NCI-H1694 (cell line): ENCODE measurements at places on chromosomes 5 and 9.

- peak; percentile 45 for DNase-seq
Observed at GRCh38 chr5:94693043-94693822, 74.8 kb downstream of the SLF1 start.

DNA sequence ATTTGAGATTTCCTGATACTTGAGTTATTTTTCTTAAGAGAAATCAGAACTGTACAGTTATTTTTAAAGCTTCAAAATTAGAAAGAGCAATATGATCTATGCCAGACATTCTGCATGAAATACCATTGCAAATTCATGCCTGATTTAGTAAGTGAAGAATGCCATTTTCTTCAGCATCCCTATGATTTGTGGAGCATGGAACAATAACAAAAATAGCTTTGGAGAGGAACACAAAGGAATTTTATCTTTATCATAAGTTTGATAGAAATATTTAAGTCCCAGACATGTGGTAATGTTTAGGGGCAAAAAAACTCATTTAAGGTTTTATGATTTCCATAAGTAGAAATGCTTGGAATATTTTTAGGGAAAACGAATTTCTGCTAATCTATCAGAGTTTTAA lies 1863.4 kb downstream of the EFNA5 start:
- DNase-seq: no peak

DNA sequence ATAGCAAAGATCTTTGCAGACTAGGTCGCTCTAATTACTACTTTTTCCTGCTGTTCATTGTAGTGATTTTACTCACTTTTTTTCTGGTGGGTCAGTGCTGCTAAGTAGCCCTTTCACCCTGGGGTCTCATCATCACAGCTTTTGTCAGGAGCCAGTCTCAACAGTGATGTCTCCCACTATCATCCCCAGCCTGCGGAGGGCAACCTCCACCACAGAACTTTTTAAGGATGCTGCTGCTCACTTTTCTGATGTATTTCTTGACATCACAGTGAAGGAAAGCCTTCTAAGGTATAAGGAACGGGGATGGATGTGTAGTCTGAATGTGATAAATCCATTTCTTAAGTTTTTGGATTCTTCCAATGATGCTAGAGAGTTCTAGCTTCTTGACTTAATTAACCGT lies 242.5 kb upstream of the RIOK2 start:
- no peak for DNase-seq

GRCh38 chr9:109107402-109108240 lies 12.1 kb downstream of the TMEM245 start:
- DNase-seq: no peak

DNA sequence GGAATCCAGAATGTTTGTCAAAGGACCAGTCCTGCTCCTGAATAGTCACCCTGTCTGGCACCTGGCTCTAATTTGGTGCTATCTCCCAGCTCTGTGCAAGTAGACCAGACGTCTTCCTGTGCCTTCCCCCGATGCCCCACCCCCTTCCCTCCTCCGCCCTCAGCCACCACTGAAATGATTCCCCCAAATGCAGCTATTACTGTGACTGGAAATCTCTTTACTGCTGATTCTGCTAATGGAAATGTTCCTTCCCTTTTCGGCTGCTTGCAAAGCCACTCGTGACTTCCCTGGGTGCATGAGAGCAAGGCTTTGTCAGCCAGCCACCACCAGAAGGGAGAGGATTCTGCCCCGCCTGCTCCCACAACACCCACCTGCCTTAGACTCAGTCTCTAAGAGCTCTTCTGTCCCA lies 11.4 kb downstream of the ASTN2 start:
- DNase-seq: no peak

- no peak for DNase-seq
Observed at GRCh38 chr5:169893010-169893409, 87.3 kb downstream of the INSYN2B start.

DNA sequence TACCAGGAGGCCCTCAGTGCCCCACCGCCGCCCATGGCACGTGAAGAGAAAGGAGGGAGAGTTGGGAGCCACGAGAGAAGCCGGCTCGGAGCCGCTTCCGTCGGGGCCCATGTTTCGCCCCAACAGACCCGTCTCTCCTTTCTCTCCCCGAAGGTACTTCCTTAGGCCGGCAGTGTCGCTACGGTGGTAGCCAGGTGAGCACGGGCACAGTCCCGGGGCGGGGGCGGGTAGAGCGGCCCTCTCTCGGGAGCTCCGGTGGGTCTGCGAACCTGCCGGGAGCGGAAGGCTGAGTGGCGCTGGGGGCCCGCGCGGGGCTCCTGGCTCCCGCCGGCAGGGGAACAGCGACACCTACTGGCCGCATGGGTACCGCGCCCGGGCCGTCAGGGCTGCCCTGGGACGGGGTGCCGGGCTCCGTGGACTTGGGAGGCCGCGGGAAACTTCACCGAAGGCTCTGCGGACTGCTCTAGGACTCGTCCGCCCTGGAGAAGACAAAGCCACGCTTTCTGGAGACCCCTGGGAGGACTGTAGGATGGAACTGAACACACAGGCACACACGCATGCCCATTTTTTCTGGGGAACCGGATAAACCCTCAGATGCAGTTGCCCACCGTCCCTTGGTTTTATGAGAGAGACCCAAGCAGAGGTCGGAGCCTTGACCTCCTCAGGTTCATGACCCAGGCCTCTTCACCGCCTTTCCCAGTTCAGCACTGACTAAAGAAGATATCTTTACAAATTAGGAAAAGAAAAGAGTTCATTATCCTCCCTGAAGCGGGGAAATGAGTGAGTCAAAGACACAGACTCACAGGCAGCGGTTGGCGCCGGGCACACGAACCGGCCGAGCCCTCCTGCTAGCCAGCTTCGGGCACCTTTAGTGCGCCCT lies 202.5 kb downstream of the MEF2C start:
- DNase-seq: no peak

- DNase-seq: no peak
Observed at GRCh38 chr5:56262279-56262678, 29.1 kb upstream of the ANKRD55 start.

DNA sequence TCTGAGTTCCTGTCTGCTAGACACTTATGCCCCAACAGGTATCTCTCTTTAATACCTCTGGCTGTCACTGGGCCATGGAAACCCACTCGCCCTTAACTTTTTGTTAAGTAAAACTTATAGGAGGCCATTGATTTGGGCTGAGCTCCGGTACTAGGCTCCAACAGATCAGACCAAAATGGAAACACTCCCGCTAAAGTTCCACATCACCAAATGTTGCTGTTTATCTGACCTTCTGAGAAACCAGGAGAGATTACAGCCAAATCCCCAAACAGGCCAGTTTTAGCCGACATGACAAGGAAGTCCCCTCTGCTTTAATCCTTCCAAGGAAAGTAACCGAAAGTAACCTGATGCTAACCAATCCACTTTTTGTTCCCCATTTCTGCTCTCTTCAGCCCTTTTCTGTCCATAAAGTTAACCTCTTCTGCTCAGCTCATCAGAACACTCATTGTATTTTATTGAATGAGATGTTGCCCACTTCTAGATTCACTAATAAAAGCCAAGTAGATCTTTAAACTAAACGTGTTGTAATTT lies 115.2 kb upstream of the LHFPL2 start:
- no peak for DNase-seq

- no peak for DNase-seq
Observed at GRCh38 chr9:121055642-121056143, 5.6 kb upstream of the C5 start.

DNA sequence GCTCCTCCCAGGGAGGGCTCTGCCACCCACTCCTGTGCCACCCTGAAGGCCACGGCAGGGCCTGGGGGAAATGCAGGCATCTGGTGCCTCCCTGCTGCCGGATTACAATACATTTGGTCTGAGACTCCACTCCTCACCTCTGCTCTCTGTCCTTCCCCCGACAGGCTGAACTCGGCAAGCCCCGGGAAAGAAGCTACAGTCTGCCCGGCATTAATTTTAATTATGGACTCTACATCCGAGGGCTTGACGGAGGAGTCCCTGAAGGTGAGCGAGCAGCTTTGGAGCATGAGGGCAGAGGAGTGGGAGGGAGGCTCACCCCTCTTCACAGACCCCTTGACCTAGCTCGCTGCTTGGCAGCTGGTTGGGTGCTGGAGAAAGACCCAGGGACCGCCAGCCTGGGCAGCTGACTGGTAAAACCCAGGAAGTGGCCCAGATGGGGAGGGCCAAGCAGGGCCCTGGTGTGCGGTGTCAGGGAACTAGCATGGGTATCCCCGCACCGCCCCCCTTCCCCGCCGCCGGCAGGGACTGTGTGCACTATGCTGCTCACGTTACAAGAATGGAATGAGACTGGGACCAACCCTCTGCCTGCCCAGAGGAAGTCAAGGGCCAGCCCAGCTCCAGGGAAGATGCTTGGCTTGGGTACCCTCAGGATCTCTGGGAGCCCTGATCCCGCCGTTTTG lies 83.7 kb upstream of the BARHL1 start:
- DNase-seq: no peak

GRCh38 chr5:100313657-100314056 lies 221.5 kb upstream of the FAM174A start:
- no peak for DNase-seq

DNA sequence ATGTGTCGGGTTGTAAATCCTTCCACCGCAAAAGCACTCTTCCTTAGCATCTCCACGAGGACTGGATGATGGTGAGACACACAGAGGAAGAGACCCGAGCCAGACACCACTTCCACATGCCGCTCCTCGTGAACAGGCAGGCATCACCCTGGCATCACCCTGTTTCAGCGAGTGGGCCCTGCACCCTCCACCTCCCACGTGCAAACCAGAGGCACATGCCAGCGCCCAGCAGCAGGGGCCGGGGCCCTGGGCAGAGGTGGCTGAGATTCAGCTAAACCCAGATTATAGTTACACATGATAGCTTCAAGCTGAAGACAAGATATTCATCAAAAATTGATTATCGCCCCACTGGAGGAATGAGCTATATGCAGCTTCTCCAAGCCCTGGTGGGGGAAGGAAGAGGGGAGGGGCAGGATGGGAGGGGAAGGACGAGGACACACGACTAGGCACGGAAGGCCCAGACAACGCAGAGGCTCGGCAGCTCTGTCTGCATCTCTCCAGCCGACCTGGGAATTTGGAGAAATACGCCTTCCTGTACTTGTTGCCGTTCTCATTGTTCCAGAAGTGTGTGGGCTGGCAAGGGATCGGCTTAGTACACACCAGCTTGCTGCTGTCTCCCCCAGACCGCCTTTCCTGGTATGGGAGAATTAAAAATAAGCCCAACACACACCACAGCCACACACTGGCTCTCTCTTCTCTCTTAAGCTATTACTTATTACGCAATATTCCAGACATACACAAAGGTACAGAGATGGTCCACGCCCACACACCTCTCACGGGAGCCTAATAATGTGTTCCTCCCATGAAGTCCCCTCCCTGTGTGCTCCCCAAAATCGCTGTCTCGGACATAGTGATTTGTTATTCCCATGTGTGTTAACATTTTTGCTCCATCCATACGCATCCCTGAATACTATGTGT lies 50.4 kb upstream of the ZNF354A start:
- DNase-seq: no peak

GRCh38 chr9:115593587-115594091 lies 475.7 kb upstream of the TNC start:
- peak; percentile 53 for DNase-seq

GRCh38 chr5:59850766-59851165 lies 42.8 kb downstream of the PDE4D start:
- no peak for DNase-seq

GRCh38 chr5:133274597-133274935 lies 222.8 kb downstream of the HSPA4 start:
- no peak for DNase-seq

GRCh38 chr5:67588389-67588788 lies 391.8 kb upstream of the CD180 start:
- no peak for DNase-seq

DNA sequence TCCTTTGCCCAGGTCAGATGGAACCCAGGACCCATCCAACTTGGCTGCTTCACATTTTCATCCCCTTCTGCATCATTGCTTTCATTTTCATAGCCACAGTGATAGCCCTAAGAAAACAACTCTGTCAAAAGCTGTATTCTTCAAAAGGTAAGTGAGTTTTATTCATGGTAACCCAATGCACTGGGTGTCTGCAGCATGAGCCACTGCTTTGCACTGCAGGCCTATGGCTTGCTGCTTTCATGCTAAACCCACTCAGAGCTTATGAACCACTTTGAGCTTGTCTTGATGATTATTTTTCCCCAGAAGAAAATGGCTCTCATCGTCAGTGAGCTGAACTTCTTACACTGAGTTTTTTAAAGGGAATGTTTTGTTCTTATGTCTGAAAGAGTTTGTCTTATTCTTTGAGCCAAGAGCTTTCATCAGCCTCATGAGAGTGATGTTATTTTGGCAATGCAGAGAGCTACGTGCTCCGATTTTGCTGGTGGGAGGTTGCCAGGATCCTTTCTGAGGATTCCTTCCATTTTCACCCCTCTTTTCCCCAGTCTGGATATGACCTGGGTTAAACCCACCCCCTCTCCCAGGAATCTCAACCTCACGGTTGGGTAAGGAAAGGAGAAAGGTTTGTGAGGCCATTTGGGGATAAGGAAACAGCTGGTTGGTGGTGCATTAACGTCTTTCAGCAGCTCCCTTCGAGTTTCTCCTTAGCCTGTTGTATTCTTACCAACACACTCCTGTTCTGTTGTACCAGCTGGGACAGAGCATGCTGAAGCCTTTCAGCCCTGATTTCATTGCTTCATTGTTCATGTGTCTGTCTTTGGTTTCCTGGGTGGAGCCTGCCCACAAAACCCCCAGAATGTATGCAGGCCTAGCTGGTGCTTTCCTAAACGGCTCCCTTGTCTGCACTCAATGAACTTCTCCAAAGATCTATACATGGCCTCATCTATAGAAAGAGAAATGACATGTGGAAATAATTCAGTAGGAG lies 47.6 kb downstream of the PDCD1LG2 start:
- no peak for DNase-seq

- DNase-seq: no peak
Observed at GRCh38 chr5:167485061-167485774, 806.2 kb upstream of the WWC1 start.

DNA sequence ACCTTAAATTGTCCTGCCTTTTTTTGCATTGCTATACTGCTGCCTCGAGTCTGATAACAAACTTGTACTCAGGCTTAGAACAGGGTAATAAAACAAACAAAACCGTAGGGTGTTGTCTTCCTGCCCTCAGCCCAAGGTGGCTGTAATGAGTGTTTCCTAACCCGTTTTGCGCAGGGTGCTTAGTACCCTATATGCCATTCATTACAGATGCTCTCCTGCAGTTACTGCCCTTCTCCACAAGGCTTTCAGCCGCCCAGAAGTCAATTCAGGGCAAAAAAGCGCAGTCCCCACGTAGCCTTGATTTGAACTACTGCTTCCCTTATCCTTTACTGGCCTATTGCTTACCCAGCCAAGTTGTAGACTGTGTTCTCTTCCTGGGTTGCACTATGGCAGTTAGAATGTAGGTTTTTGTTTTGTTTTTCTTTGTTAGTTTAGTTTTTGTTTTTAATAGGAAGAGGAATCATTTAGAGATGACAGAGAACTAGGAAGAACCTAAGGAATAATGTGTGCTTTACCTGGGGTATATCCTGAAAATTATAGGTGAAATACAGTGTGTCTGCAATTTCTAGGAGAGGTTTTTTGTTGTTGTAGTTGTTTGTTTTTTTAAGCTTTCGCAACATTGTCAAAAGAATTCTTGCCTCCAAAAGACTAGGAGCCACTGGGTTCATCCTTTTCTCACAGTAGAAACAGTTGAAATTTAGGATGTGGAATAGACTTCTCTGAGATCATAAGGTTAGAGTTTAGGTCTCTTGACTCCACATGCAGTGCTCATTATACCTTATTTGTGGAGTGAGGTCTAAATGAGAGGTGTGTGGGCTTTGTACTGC lies 1.3 kb downstream of the HMGXB3 start:
- peak; percentile 13 for DNase-seq
